CD4-positive, alpha-beta T cell treated with Interleukin-4 for 4 hours (primary cell): ENCODE measurements at places on chromosomes 16 and 17.

- DNase-seq = no peak
These were observed 5.1 kb downstream of the CLCN7 start for GRCh38 chr16:1469693-1470201.

DNA sequence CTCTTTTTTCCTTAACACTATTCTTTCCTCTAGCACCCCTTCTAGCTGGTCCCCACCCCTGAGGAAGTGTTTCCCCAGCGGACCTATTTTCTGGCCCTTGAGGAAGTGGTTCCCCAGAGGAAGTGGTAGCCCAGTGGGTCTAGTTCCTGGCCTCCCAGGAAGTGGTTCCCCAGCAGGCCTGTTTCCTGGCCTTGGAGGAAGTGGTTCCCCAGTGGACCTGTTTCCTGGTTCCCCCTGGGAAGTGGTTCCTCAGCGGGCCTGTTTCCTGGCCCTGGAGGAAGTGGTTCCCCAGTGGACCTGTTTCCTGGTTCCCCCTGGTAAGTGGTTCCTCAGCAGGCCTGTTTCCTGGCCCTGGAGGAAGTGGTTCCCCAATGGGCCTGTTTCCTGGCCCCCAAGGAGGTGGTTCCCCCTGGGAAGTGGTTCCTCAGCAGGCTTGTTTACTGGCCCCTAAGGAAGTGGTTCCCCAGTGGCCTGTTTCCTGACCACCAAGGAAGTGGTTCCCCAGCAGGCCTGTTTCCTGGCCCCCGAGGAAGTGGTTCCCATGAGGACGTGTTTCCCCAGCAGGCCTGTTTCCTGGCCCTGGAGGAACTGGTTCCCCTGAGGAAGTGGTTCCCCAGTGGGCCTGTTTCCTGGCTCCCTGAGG, 58.3 kb downstream of the NTN1 start:
- DNase-seq = no peak

DNA sequence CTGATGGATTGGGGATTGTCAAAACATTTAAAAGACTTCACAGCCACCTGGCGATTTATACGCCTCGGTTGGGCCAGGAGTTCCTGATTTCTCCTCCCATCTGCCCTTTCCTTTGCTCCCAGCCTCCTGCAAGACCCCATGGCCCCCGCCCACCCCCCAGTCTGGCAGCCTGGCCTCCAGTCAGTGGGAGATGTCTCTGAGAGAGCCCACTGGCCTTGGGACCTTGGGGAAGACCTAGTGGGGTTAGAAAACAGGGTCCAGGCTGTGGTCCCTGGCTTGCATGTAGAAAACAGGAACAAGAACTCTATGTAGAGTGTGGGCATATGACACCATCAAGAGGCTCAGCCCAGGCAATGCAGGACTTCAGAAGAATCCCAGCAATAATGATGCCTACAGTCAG, 209.4 kb upstream of the C16orf82 start:
- DNase-seq = no peak

DNA sequence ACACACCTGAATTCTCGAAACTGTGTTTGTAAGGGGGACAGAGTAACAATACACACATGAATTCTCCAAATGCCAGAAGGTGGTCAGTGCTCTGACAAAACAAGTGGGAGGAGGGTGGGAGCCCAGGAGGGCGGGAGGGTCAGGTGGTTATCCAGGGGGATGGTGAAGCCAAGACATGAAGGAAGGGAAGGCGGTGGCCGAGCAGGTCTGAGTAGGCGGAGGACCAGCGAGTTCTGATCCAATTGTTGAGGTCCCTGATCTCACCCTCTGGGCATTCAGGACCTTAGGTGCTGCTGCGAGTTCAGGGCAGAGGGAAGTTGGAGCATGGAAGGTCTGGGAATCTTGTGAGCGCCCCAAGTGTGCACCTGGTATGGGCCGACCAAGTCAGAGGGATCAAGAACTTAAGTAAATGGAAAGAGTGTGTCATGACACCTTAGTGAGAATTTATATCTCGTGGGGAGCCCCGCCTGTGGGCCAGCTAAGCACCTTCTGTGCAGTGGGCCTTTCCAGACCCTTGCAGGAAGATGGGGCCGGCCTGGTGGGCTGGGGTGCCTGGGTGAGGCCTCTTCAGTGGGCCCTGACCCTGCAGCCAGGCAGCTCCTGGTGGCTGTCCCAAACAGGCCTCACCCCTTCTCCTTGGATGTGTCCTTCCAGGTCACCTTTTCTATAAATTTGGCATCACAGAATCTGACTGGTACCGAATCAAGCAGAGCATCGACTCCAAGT, 86.1 kb downstream of the NPIPB11 start:
- no peak for DNase-seq

DNA sequence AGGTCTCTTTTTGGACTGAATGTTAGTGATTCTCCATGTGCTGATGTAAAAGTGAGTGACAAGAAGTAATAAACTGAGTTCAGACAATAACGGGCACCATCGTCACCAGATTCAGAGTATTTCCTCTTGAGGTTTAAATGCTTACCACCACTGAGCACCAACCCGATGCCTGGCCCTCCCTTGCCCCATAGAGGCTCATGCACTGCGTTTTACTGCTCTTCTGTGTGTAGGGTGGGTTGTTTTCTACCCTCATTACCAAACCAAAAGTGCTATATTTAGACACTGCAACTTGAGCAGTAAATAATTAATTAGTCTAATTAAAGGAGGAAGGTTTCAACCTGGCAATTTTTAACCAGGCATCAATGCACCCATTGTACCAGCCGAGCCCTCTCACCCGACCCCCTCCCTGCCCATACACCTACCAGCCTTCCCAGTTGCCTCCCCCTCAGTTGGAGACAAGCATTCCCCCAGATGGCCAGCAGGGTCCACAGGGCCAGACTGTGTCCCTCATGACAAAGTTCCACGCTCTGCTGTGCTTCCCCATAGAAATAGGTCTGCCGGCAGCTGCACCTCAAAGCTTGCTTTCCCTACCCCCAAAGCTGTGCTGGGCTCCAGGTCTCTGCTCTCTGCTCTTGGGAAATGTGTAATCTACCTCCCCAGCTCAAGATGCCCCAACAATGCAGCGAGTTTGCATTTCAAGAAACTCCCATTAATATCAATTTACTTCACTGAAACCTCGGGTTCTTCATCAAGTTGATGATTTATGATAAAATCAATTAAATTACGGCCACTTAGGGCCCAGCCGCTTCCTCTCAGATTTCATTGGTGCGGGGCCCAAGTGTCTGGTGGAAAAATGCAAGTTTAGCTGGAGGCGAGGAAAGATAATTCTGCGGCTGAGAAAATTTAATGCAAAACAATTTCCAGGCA, 16.0 kb downstream of the HOXB4 start:
- no peak for DNase-seq

- DNase-seq = no peak
These were observed 139.7 kb upstream of the MAF start for GRCh38 chr16:79740252-79740651.
